Activated CD8-positive, alpha-beta memory T cell treated with anti-CD3 and anti-CD28 coated beads for 48 hours (primary cell): ENCODE measurements at places on chromosomes 5 and 9.

GRCh38 chr9:94681508-94681907, 42.2 kb upstream of the FBP1 start:
- DNase-seq: peak; percentile 9

- no peak for DNase-seq
Measured at GRCh38 chr5:34627794-34628193, 28.3 kb upstream of the RAI14 start.

DNA sequence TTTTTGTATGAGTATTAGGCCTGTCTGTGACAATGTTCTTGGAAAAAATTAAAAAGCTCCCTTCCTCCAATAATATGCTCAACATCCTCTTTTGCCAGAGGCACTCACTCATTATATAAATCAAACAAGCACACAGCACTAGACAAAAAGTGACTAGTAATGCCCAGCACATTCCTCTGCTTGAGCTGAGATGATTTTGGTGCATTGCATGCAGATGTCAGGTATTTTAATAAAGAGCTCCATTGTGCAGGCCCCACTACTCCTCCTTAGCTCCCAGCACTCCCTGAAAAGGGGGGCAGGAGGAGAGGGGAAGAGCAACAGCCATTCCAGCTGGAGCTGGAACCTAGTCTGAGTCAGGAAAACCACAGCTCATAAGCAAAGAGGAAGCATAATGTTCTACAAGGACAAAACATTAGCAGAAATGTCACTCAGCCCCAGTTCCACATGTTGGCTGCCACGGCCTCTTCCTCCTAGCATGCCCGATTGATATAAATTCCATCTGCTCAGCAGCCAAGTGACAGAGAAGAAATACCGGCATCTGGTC, 348.5 kb downstream of the BNC2 start:
- no peak for DNase-seq

GRCh38 chr5:117486879-117487391, 912.3 kb upstream of the SEMA6A start:
- DNase-seq: no peak

GRCh38 chr5:94672746-94673145, 54.3 kb downstream of the SLF1 start:
- DNase-seq: no peak

DNA sequence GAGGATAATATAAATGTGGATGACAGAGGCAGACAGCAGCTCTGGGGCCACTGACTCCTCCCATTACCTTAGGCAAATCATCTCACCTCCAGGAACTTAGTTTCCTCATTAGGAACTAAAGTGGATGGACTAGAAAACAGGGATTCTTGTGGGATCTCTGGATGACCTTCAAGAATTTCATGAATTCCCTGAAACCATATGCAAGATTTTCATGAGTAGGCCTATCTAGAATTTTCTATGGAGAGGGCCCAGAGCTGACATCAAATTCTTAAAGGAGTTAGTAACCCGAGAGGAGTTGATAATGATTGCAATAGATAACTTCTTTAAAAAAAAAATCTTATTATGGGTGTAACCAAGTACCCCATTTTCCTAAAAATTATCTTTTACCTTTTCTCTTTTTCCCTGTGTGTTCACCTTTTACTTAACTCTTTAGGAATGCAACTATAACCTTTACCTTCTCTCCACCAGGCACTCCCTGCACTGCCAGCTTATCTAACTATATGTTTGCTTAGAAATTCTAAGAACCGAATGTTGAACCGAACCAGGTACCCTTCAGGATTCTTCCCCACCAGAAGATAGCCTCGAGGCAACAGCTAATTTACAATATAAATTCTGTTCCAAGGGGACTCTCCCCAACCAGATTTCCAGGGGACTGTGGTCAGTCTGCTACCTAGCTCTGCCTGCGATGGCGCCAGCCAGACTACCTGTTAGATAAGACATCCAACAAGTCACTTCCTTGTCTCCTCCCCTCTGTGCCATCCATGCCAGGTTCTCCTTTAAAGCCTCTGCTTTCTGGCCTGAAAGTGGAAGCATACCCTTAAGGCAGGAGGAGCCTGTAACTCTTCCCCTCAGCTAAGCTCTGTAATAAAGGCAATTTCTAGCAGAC, 86.0 kb downstream of the GCNT4 start:
- no peak for DNase-seq

DNA sequence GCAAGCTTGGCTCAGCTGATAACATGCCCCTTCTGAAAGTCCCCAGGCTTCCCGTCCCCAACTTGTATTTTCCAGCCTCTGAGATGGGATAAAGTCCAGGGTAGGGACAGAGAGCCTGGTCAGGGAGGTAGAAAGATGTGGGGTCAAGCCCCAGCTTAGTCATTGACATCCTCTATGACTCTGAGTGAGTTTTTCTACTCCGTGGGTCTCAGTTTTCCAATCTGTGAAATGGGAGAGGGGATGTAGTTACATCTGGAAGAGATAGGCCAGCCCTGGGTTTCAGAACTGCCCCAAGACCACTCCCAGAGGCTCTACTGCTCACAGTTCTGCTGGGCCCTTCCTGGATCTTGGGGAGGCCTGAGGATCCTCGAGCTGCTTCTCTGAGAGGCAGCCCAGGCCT, 3.1 kb downstream of the GPRIN1 start:
- no peak for DNase-seq

- DNase-seq: no peak
Measured at GRCh38 chr9:126123927-126124326, 202.7 kb upstream of the MVB12B start.

- no peak for DNase-seq
Measured at GRCh38 chr5:72433522-72433921, 73.7 kb downstream of the ZNF366 start.

GRCh38 chr9:91424403-91425176, 958 bp upstream of the NFIL3 start:
- DNase-seq: no peak

- DNase-seq: no peak
Measured at GRCh38 chr9:124004593-124004992, 7.0 kb upstream of the LHX2 start.

- DNase-seq: no peak
Measured at GRCh38 chr5:78508186-78508765, 140.3 kb downstream of the LHFPL2 start.

DNA sequence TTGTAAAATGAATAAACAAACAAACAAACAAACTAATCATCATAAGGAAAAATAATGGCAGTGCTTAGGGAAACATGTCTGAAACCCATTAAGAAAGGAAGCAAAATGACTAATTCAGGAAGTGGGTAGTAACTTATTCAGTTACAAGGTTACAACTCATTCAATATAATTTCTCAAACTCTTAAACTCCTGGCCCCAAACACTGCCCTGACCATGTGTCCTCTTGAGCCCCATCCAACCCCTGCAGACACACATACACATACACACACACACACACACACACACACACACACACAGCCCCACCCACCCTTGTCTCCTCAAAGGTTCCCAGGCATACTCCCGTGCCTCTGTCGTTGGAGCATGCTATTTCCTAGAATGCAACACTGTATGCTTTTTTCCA, 193.9 kb downstream of the SEC61B start:
- no peak for DNase-seq

DNA sequence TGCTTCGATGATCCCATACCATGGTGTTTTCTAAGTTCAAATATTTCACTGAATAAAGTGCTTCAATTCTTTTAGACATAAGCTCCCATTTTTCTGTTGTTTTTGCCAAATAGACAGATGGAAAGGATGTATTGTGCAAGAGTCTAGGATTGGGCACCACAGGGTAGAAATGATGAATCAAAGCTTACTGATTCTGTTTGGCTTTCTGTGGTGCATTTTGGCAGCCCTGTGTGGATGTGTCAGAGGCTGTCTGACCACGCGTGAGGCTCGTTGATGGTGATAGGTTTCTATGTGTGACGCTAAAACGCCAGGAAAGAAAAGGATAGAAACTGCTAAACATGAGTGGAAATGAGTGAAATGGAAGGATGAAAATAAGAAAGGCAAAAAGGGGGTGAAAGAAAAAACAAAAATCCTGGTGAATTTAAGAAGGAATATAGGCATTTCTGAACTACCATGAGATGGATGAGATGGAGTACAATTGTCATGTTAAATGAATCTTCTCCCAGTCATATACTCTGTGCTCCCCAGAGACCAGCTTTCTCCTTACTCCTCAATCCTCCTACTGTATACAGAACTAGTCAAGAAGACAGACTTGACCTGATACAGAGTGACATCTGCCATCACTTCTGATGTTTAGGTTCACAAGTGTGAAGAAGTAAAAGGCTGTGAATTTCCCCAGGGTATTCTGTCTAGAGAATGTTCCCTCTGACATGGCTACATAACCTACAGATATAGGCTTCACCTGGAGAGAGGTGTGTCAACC, 54.4 kb downstream of the ANKH start:
- DNase-seq: peak; percentile 25

GRCh38 chr5:18236386-18236785, 602.1 kb downstream of the TAF11L14 start:
- no peak for DNase-seq

GRCh38 chr9:107336718-107337360, 53.8 kb downstream of the RAD23B start:
- DNase-seq: no peak

DNA sequence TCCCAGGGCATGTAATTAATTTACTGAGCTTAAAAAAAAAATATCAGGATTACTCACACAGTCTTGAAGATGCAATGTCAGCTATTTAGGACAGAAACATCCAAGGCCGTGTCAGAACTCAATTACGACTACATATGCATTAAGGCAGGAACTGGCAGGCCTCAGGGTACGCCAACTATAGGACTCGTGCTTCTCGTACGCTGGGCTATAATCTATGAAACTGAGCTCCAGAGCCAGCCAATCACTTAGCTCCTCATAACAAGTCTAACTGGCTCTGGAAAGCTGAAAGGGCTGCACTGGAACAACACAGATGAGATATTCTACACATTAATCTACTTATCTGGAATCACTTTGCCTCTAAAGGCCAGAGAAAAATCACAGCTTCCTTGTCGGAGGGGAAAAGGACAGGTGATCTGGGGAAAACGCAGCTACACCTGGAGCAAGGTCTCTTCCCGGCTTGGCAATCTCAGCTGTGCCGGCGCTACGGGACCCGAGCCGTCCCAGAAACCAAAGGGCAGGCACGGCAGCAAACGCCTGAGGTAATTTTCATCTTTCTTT, 212.0 kb downstream of the DEPDC1B start:
- DNase-seq: no peak

- no peak for DNase-seq
Measured at GRCh38 chr5:11946317-11946716, 42.1 kb upstream of the CTNND2 start.

DNA sequence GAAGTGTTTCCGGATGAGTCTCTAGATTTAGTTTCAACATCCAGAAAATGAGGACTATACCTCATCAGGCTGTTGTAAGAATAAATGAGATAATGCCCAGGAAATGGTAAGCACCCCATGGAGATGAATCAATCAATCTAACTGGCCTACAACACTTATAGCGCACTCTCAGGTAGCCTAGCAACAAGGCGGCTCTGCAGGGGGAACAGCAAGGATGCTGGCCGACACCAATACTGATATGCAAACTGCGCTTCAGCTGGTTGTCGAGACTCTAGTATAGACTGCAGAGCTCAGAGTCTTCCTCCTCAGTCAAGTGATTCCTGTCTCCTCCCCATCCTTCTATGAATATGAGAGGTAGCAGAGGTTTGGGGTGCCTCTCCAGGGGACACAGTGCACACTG, 218.8 kb upstream of the WWC1 start:
- no peak for DNase-seq

DNA sequence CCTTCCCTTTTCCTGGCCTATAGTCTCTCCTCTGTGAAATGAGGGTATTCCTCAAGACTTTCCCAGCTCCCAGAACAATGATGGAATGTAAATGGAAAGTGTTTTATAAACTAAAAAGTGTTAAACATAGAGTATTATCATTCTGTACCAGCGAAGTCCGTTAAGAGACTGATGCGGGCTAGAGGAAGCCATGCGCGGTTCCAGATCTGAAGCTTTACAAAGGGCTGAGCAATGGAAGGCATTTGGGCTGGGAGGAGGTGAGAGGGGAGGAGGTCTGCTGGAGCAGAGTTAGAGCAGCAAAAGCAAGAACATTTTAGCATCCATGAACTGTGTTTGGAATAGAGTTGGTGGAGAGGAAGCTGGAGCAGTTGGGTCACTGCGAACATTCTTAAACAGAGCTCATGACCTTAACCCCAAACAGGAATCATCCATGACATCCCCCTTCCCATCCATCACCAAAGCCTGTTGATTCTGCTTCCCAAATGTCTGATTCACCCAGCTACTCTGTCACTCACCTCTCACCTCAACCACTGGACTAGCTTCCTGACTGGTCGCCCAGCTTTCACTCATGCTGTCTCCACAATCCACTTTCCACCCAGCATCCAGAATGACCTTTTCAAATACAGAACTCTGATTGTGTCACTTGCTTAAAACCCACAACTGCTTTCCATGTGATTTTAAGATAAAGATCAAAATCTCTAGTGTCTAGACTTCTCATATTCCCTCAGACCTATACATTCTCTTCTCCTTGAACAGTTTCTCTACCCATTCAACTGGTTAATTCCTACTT, 37.1 kb downstream of the CDK5RAP2 start:
- no peak for DNase-seq

GRCh38 chr5:19975795-19976194, 12.2 kb downstream of the CDH18 start:
- DNase-seq: no peak

- DNase-seq: no peak
Measured at GRCh38 chr5:41809128-41809527, 61.1 kb downstream of the OXCT1 start.

DNA sequence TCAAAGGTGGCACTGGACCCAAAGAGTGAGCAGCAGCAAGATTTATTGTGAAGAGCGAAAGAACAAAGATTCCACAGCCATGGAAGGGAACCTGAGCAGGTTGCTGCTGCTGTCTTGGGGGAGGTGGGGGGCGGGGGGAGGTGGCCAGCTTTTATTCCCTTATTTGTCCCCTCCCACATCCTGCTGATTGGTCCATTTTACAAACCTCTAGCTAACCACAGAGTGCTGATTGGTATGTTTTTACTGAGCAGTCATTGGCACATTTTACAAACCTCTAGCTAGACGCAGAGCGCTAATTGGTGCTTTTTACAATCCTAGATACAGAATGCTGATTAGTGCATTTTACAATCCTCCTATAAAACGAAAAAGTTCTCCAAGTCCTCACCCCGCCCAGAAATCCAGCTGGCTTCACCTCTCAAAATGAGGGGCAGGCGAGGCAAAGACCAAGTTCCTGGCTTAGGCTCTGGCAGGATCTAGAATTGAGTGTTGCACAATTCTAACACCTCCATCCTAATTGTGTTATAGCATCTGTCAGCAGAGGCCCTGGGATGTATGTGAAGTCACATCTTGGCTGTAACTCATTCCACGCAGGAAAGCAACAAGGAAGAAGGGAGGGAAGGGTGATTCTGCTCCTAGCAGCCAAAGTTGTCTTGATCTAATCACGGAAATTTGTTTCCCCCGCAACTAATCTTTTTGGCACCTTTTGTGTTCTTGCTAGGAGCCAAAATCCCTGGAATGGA, 34.3 kb downstream of the ROR2 start:
- DNase-seq: no peak

GRCh38 chr5:16542236-16542635, 74.6 kb downstream of the RETREG1 start:
- DNase-seq: no peak

GRCh38 chr5:75472973-75473372, 38.5 kb downstream of the CERT1 start:
- DNase-seq: no peak

GRCh38 chr5:154567155-154567554, 89.1 kb upstream of the HAND1 start:
- DNase-seq: no peak

- DNase-seq: no peak
Measured at GRCh38 chr5:915946-916345, 23.3 kb downstream of the TRIP13 start.
